ENCODE measurements at places on chromosomes 1 and 21.
A peak's percentile ranks its signal among the peaks of the same experiment; 100 is the strongest.

GRCh38 chr1:12488666-12489354 lies 129.2 kb downstream of the DHRS3 start:
- DNase-seq = no peak

GRCh38 chr1:1427106-1427819 lies 6.2 kb upstream of the ANKRD65 start:
- DNase-seq = no peak

GRCh38 chr1:46248122-46248920 lies 758 bp downstream of the RAD54L start:
- DNase-seq = peak; percentile 73

- DNase-seq = no peak
Measured at GRCh38 chr1:109190189-109190588, 23.5 kb upstream of the SARS1 start.

GRCh38 chr1:198620951-198621824 lies 17.7 kb upstream of the PTPRC start:
- no peak for DNase-seq

GRCh38 chr21:14572204-14572780 lies 26.2 kb upstream of the SAMSN1 start:
- no peak for DNase-seq

DNA sequence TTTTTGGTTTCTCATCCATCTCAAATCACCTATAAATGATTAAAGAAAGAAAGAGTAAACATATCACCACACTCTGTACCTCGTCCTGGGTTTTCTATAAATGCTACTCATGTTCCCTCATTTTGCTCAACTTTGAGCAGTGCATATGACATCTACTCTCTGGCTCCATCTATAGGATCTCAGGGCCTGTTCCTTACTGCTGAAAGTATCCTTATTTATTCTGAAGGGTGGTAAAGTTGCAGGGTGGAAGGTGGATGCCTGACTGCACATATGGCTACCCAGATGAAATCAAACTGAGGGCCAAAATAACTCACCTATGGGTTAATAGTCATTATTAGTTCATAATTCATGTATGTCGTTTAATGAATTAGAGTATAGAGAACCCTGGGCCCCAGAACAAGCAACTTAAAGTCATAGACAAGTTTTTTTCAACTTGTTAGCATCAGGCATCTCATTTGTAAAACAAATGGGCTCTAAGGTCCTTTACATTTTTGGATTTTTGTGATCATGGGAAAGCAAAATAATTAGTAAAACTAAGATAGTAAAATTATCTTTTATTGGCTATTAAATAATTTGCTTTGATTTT lies 46.5 kb downstream of the NCF2 start:
- no peak for DNase-seq

GRCh38 chr1:207612762-207613161 lies 32.2 kb upstream of the CR1L start:
- no peak for DNase-seq

DNA sequence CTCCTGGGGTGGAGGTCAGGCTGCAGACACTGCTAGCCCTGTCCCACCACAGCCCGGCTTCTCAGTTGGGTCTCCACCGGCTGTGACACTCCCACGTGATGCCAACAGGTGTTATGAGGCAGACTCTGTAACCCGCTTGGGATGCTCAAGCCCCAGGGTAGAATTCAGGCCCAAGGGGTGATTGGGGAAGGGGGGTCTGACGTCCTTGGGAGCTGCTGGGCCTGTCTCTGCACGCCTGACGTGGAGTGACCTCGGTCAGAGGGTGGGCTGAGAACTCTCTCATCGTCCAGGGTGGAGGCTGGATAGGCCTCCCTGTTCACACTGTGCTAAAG lies 7.7 kb upstream of the HES5 start:
- no peak for DNase-seq

- DNase-seq = no peak
Measured at GRCh38 chr1:205517288-205517687, 12.8 kb downstream of the CDK18 start.

DNA sequence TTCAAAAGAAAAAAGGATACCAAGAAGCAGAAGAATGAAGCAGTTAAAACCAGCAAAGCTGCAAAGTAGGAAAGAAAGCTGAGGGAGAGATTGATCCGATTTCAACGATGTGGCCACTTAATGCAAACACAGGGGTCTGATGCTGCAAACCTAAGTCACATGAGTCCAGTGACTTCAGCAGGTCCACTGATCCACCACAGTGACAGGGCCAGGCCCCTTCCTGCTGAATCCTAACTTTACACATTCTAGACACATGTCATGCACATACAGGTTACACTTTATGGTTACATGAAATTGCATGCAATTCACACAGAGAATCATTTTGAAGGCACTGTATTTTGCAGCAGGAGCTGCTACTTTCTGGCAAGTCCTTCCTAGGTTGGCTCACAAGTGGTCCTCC lies 59.0 kb upstream of the LBR start:
- DNase-seq = no peak

DNA sequence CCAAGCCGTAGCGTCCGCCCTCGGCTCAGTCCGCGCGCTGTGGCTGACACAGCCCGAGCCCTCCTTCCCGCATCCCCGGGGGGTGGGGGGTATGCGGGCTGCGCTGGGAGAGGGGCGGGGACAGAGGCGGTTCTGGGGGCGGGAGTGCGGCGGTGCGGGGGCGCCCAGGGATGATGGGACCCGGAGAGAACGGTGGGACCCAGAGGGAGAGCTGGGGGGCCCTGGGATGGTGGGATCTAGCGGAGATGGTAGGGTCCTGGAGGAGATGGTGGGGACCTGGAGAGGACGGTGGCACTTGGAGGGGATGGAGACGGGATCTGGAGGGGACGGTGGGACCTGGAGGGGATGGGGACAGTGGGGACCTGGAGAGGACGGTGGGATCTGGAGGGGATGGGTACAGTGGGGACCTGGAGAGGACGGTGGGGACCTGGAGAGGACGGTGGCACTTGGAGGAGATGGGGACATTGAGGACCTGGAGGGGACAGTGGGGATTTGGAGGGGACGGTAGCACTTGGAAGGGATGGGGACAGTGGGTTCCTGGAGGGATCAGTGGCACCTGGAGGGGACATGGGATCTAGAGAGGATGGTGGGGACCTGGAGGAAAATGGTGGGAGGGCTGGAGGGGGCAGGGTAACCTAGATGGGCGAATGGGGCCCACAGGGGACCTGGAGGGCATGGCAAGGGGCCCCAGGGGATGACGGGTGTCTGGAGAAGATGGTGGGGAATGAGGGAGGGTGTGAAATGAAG lies 477 bp downstream of the SNAP47 start:
- no peak for DNase-seq

- no peak for DNase-seq
Measured at GRCh38 chr21:42513151-42513984, at the start of gene SLC37A1. TSS of gene SLC37A1 (plus strand) at chr21:42513852. CDS start at chr21:42518455, 4,603 bp downstream.

DNA sequence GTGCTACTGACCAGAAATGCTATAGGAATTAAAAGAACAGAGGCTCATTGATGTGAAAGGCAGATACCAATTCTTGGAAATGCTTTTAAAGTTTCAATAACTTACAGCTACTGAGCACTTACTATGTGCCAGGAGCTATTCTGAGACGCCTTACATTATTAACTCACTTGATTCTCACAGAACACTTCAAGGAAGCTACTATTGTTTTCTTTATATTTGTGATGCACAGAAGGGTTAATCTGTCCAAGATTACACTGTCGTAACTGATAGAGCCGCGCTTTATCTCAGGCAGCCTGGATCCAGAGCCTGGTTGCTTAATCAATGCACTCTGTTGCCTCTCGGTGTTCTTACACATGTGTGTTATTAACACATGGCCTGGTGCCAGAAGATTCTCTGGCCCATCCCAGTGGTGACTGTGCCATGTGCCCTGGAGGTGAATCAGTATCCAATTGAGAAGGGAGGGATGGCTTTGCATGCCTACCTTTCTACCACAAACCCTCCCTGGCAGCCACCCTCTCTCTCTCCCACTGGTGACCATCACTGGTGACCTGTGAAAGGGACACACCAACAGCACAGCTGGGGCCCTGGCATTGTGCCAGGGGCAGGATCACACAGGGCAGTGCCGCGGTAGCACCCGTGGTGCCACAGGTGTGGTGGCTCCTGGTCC lies 8.8 kb downstream of the FMO1 start:
- DNase-seq = no peak

GRCh38 chr1:223390618-223391017 lies 2.6 kb upstream of the CCDC185 start:
- no peak for DNase-seq

- no peak for DNase-seq
Measured at GRCh38 chr21:17900281-17900989, 81.3 kb upstream of the C21orf91 start.

GRCh38 chr1:95653618-95654017 lies 419.6 kb downstream of the RWDD3 start:
- DNase-seq = no peak

DNA sequence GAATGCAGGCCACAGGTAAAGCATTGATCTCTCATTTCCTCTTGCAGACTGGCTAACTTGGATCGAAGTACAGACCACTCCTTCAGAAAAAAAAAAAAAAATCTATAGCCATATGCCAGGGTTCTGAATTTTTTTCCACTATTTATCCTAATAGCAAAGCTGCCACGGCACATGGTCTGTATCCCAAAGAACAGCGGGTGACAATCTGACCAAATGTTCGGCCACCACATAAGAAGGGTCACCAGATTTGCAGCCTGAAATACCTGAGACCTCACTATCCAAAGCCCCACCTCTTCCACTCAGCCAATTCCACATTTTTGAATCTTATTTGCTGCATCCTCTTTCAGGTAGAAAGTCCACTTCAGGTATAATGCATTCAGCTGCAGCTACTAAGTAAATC lies 55.6 kb upstream of the RGS7 start:
- DNase-seq = no peak

- no peak for DNase-seq
Measured at GRCh38 chr21:16421007-16421406, 691.2 kb downstream of the USP25 start.

All from DMS79 (cell line).